ENCODE measurements at places on chromosomes 12 and 14.

GRCh38 chr12:113226696-113227568 is 5.7 kb downstream of the TPCN1 start:
- no peak for DNase-seq

DNA sequence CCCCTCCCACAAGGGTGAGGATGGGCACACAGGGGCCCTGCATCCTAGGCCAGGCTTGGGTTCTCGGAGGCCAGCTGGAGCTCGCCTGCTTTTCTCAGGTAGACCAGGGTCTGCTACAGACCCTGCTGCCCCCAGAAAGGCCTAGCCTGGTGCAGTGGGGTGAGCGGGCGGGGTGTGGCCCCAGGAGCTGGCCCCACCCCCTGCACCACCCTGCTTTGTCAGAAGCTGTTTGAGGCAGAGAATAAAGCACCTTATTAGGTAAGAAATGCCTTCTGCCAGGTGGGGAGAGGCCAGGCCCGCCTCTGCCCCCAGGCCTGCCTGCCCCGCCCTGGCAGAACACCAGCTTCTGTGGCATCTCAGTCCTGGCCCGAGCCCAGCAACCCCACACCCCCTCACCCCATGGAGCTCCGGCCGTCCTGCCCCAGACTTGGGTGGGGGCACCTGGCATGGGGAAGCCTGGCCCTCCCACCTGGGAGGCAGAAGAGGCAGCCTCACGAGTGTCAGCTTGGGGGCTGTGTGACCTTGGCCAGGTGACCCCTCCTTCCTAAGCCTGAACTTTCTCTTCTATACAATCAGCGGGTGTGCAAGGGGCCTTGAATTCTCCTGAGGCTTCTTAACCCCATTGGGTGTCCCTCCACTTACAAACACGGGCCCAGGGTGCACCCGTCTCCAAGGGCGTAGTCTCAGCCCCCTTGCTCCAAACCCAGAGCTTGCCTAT is 43.2 kb downstream of the KRT80 start:
- no peak for DNase-seq

DNA sequence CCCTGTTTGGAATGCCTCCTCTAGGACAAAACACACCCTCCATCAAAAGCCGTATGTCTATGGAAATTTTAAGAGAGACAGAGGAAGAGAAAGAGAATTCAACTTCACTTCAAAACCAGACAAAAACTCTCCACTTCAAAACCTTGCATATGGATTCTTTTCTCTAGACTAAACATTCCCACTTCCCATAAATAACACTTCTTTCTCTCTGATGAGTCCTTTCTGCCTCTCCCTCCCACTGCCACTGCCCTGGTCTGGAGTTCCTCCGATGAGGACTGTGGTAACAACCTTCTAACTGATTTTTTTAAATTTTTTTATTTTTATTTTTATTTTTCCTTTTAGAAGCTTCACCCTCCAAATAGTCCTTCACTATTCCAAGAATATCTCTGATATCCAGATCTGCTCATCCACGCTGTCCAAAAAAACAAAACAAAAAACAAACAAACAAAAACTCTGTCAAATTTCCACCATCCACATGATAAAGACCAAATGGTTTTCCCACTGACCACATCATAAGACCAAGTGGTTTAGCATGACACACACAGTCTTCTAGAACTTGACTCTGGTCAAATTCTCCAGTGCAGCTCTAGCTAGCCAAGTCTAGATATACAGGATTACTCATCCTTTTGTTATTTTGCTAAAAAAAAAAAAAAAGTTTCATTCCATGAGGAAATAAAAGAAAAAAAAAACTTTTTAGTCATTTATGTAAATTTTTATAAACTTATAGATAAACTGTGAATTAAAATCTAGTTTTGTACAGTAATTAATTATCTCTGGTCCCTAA is 256.0 kb downstream of the PPFIA2 start:
- no peak for DNase-seq

GRCh38 chr14:102508410-102508773 is 1.2 kb downstream of the ANKRD9 start:
- no peak for DNase-seq

DNA sequence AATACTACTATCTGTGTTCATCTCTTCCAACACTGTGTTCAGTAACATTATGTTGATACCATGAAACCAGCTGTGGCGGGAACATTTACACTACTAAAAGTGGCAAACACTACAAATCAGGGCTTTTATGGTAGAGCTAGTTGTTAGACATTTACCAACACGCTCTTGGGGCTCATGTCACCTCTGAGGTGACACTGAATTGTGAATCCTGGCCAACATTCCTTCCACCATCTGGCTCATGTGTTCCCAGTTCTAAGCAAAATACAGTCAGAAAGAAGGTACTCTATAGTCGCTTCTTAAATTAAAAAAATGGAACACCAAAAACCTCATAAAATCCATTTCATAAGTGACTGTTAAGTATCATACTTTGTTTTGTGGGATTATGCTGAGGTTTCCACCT is 436.6 kb downstream of the FUT8 start:
- no peak for DNase-seq

DNA sequence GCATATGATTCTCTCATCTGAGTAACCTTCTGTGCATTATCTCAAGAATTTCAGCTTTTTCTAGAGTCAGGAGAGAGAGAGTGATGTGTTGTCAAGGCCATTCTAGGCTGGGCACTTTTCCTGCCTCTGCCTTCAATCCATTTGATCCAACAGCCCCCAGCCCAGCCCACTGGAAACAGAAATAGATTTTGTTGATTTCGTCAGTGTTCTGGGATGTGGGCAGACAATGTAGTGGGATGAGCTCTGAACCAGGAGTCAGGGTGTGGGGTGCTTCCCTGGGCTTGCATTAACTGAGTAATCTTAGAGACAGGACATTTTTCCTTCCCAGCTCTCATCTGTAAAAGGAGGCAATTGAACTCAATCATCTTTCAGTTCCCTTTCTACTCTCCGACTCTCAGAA is 42.5 kb upstream of the RPH3A start:
- DNase-seq = no peak

- no peak for DNase-seq
These were observed 44.2 kb downstream of the CCDC91 start for GRCh38 chr12:28234444-28234843.

DNA sequence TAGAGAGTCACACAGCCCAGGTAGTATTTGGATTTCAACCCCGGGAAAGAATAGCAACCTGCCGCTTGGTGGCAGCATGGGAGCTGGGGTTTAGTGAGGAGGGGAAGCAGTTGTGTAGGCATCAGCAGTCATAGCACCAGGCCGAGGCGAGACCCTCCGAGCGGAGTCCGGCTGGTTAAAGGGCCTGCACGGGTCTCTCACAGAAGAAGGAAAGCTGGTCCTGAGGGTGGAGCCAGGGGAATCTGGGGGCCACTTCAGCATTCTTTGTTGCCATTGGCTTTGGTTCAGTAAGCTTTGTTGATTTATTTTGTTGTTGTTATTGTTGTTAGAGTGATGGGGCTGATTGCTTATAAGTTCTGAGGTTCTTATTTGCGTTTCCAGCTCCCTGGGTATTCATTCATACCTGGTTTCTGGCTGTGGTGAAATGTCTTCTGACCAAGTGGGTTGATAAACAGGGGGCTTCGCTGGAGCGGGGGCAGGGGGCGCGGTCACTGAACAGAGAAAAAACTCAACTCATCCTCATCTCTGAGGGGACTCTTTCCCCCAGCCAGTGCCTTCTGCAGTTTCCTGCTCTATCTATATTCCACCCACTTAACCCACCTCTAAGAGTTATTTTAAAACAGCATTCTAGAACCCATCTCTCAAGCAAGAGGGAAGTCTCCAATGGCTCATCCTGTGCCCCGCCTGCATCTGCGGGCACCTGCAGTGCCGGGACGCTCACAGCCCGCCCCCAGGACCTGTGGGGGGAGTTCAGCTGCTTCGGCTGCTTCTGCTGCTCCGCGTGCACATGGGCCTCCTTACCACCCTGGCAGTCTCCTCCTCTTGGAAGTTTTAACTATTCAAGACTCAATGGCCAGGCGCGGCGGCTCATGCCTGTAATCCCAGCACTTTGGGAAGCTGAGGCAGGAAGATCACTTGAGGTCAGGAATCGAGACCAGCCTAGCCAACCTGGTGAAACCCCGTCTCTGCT is 11.6 kb downstream of the CKB start:
- DNase-seq = no peak

Data from CD4-positive, alpha-beta T cell treated with Interleukin-17A for 4 hours (primary cell).